Breast epithelium (tissue), 4 donors: ENCODE measurements at places on chromosomes 6 and 20.
A peak's percentile ranks its signal among the peaks of the same experiment; 100 is the strongest.

DNA sequence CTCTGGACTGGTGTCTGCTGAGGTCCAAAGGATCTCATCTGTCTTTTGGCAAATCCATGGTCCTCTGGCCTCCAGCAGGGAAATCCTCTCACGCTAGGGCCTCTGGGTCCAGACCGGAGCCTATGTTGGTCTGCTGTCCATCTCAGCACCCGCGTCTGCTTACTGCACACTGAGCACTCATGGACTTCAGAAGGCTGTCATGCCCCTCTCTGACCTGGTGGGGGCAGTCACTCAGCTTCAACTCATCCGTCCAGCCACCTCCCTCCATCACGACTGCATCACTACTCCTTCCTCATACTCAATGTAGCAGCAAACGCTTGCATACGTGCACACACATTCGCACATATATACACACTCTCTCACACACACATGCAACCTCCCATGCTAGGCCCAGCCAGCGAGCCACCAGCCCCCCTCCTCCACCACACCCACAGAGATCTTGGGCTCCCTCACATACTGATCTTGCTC is 33.3 kb downstream of the GABRR2 start:
- no peak for DNase-seq
- H3K4me3 ChIP-seq = no peak overlapping the region

GRCh38 chr6:47135772-47136171 is 93.6 kb upstream of the ADGRF1 start:
- H3K4me1 ChIP-seq = no peaks in the 10 kb centered on the region
- no peaks in the 10 kb centered on the region for H3K27me3 ChIP-seq
- DNase-seq = no peak
- H3K4me3 ChIP-seq = no peak overlapping the region
- no peaks in the 10 kb centered on the region for H3K36me3 ChIP-seq

DNA sequence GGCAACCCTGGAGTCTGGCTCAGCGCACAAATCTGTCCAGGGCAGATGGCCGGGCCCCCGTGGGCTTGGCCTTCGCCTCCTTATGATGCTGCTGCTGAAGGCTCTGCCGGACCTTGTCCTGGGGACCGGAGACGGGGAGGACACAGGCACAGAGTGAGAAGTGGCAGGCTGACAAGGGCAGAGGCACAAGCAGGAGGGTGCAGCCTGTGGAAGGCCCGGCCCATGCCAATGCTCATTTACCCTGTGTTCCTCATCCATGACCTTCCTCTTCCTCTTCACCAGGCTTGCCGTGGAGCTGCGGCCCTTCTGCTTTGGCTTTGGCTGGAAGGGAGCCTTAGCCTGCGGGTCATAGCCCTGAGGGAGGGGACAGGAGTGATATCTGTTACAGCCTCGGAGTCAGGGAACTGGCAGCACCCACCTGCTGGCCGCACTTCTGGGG is 2.4 kb downstream of the B3GALT4 start:
- H3K36me3 ChIP-seq = no peaks in the 10 kb centered on the region
- DNase-seq = no peak
- no peak overlapping the region for H3K4me3 ChIP-seq

DNA sequence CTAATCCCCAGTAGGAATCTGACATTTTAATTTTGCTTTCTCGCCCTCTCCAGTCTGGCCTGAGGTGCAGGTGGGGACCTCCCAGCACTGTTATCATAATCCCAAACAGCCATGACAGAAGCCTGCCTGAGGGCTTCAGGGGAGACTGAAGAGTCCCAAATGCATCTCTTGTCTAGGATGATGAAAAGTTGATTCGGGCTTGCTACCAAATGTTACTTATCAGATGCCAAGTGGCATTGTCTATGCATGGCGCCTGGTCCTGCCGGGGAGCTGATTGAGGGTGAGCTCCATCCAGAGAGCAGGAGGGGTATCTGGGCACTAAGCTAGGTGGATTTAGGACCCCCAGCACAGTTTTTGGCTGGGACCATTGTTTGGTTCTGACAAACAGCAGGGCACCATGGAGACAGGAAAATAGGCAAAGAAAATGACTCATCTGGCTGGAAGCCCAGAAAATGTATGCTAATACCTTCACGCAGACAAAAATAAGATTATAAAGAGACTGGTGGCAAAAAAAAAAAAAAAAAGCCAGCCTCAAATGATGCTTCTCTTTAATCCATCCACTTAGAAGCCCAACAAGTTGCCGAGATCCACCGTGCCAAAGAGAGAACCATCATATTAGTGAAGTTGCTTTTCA is 513.7 kb upstream of the SULF2 start:
- H3K27ac ChIP-seq = peak overlapping the region; percentile 57
- DNase-seq = peak; percentile 28
- H3K36me3 ChIP-seq = no peaks in the 10 kb centered on the region
- no peaks in the 10 kb centered on the region for H3K27me3 ChIP-seq
- no peaks in the 10 kb centered on the region for H3K4me1 ChIP-seq

- H3K27me3 ChIP-seq = no peaks in the 10 kb centered on the region
- H3K27ac ChIP-seq = no peak overlapping the region
- no peak overlapping the region for H3K4me3 ChIP-seq
- no peaks in the 10 kb centered on the region for H3K4me1 ChIP-seq
- no peak for DNase-seq
- H3K36me3 ChIP-seq = no peaks in the 10 kb centered on the region
Measured at GRCh38 chr6:13285705-13286104, 42.6 kb downstream of the TBC1D7 start.

GRCh38 chr6:147805155-147805554 is 296.7 kb downstream of the SAMD5 start:
- no peaks in the 10 kb centered on the region for H3K4me1 ChIP-seq
- no peaks in the 10 kb centered on the region for H3K36me3 ChIP-seq
- no peak overlapping the region for H3K27ac ChIP-seq
- H3K27me3 ChIP-seq = no peaks in the 10 kb centered on the region

DNA sequence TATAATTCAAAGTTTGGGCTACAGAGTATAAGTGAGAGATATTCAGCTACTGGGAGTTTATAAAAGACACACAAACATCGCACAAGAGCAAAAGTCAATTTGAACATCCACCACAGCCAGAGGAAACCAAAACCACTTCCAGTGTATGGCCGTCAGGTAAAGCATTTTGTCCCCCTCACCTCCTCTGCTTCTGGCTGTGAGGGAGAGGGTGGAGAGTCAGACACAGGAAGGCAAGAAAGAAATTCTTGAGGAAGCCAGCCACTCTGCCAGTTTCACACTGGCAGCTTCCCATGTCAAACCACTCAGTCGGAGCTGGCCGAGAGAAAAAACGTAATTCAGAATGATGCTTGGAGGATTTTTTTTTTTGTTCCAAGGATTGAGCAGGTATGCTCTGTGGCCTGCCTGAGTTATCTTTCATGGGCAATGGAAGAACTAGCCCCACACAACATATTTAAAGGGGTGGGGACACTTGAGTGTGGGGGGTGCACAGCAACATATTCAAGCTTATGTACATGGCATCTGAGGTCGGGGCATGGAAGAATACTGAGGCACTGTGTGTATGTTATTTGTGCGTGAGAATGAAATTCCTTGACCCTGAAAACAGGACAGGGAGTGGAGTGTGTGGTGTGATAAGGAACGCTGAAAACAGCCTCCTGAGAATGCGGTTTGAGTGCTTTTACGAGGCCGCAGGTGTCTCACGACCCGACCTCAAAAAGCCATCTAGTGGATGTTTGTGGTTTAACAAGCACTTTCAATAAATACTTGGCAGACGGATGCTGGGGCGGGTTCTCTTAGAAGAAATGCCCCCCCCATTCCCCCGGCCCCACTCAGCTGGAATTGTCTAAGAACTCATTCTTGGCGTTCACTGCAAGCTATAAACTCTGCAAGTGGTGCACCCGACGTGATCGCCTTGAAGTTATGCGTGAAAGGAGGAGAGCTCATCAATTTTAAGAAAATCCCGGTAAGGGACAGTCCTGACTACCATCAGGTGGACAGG is 27.5 kb upstream of the ZBTB22 start:
- no peaks in the 10 kb centered on the region for H3K36me3 ChIP-seq
- peak; percentile 54 for DNase-seq
- H3K4me3 ChIP-seq = peak overlapping the region; percentile 38
- H3K27me3 ChIP-seq = no peaks in the 10 kb centered on the region
